NCI-H446 (cell line): ENCODE measurements at places on chromosomes 6 and 20.

DNA sequence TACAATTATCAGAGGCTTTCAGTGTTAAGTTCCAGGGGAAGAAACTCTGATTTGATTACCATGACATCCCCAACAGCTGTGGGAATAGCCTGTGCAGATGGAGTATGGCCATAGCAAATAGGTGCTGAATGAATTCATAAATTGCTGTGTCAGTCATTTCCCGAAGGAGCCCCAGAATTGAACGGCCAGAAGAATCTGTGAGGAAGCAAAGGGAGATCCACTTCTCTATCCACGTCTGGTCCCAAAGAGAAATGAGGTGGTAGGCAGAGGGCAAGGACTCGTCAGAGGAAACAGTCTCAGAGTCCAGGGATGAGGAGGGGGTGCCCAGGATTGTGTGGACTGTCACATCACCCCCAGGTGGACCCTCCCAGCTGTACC lies 3.1 kb upstream of the TAF8 start:
- no peak for DNase-seq

GRCh38 chr6:135030056-135030473 lies 24.6 kb downstream of the HBS1L start:
- DNase-seq: no peak

- no peak for DNase-seq
Measured at GRCh38 chr6:138891255-138891986, 95.5 kb downstream of the ECT2L start.

GRCh38 chr6:52718550-52718949 lies 44.7 kb downstream of the GSTA2 start:
- DNase-seq: no peak

DNA sequence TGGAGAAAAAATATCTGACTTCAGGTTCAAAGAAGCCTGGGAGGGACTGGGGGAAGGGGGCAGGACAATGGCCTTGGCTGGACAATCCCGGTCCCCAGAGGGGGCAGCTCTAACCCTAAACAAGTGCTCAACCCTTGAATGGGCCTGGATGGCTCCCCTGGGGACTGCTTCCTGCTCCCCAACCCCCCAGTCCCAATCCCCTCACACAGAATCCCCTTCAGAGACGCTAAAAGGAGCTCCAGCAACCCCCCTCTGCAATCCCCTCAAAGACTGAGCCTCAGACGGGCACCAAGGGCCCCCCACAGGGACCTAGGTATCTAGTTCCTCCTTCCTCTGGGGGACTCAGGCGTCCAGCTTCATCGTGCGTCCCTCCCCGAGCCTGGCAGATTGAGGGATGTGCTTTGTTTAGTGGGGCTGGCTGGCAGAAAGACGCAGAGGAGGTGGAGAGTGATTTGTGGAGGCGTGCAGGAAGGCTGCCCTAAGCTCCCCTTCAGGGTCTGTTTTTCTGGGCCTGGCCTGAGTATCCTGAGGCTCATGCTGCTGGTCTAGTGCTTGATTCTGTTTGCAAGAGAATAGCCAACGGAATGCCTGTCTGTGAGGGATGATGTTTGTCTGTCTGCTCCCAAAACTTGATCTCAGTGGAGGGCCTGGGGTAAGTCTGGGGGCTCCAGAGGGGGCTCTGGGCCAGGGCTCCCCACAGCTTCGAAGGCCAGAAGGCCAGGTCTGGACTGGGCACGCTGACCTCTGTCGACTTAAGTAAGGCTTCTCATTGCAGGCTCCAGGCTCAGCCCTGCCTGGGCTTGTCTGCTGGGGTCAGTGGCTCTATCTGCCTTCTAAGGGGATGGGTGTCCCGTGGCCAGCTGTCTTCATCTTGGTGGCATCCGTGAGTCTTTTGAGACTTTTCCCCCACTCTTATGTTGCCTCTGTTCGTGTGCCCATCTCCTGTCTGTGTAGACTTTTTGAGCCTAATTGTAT lies 1.7 kb upstream of the POU5F1 start:
- no peak for DNase-seq

GRCh38 chr6:108417027-108417426 lies 122.2 kb downstream of the AFG1L start:
- no peak for DNase-seq

- no peak for DNase-seq
Measured at GRCh38 chr6:37110500-37111461, 59.2 kb upstream of the PIM1 start.

DNA sequence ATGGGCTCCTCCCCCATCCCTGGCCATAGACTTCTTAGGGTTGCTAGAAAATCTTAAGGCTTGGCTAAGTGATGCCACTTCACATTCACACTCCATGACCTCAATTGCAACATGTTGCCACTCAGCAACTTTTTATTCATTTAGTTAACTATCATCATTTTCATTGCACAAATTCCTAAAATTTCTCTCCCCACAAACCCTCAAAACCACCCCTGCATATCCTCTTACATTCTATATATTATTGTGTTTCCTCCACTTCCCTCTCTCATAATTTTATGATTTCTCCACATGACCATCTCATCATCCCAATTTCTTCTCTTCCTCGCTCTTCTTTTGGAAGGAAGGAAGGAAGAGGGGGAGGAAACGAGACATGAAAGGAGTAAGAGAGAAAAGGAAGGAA lies 436.0 kb downstream of the HACE1 start:
- DNase-seq: no peak
